ENCODE measurements at places on chromosomes 7 and 10.

DNA sequence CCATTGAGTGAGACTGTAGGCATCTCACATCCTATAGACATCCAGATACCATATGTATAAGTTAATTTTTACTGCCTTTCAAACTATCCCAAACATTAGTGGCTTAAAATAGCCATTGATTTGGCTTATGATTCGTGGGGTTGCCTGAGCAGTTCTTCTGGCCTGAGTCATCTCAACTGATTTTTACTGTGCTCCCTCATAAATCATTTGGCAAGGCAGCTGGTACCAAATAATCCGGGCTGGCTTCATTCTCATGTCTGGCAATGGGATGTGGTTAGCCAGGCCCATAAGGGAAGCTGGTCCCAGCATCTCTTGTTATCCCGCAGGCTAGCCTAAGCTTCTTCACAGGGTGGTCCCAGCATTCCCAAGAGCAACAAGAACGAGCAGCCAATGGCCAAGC is 6.7 kb upstream of the LRGUK start:
- DNase-seq = no peak

- DNase-seq = peak; percentile 95
These were observed 40.6 kb downstream of the MICALL2 start for GRCh38 chr7:1418505-1419309.

- DNase-seq = peak; percentile 27
These were observed 597 bp downstream of the ZNF277 start for GRCh38 chr7:112206991-112207592.

GRCh38 chr10:104947314-104947713 is 306.2 kb downstream of the SORCS3 start:
- DNase-seq = no peak

DNA sequence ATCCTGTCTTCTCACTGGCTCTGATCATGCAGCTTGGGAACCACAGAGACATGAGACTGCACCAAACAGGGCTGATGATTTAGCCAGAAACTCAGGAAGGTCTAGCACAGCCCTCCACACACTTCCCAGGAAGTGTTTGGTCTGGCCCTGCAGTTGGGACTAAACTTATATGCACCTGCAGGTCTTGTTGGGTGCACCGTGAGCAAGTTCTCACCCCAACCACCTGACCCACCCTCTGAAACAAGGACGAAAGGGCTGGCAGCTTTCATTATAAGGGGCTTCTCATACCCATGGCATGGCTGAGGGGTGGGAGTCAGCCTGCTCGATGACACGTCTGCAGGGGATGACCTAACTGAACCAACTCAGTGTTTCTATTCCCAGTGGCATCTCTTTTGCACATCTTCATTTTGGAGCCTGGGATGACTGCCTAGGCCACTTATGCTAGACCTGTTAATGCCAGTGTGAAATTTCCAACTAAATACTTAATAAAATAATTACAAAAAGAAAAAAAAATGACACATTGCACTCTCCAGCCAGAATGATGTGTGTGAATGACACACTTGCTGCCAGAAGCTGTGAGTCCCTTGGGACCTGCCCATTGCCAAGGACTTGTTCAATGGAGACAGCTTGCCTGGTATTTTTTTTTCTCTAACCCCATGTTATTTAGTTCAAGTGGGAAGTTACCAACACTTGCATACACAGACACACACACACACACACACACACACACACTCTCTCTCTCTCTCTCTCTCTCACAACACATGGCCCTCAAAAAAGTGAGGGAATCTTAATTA is 102.6 kb downstream of the NEURL1 start:
- no peak for DNase-seq

DNA sequence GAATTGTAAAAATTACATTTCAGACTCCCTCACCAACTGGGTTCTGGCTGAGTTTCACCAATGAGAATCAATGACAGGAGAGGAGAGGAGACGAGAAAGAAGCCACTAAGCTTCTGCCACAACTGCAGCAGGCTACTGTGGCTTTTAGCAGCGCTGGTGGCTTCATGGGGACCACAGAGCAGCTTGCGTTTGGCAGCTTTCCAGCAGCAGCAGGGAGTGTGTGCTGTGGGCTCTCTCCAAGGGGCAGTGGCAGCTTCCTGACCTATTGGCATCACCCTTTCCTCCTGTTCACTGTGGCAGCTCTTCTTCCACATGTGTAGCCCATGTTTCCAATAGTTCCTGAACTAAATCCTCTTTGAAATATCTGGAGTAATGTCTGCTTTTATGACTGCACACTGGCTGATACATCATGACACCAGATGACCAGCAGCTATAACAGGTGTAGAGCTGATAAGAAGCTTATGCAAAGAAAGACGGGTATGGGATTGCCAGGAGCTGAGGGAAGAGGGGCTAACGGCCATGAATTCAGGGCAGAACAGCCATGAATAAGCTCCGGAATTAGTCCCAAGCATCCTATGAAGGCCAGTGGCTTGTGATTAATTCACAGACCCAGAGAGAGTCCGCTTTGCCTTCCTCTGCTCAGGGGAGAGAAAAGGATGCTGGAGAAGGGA is 46.8 kb downstream of the KCNH2 start:
- peak; percentile 68 for DNase-seq

DNA sequence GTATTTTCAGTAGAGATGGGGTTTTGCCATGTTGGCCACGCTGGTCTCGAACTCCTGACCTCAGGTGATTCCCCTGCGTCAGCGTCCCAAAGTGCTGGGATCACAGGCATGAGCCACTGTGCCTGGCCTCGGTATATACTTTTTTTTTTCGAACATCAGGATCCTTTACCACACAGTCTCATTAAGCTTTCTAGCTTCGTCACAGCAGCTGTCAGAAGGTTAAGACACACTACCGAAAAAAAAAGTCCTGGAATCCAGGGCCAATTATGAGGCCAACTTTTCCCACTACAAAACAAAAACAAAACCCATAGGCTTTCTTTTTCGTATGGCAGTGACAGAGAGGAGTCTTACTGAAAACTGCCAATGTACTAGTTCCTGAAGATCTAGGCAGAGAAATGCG is 30.7 kb downstream of the ZC3HC1 start:
- DNase-seq = no peak

GRCh38 chr7:78039790-78040776 is 241.5 kb downstream of the PHTF2 start:
- peak; percentile 81 for DNase-seq

GRCh38 chr7:45174966-45175765 is 17.6 kb downstream of the RAMP3 start:
- DNase-seq = no peak

DNA sequence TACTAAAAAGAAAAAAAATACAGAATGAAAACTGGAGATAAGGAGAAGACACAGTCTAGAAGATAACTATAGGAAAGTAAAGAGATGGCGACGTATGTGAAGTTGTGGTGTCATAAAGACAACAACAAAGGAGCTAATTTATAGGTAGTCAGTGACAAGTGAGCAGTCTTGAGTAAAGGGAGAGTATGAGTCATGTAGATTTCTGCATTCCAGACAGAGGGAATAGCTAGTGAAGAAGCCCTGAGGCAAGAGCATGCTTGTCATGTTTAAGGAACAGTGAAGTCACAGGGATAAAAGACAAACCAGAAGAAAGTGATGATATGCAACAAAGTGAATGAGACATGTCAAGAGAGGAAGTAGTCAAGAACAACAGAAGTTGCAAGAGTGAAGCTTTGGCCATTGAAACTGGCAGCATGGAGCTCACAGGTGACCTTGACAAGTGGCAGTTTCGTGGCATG is 2.3 kb upstream of the MIOS start:
- DNase-seq = no peak

GRCh38 chr7:27180431-27181420 is 4.3 kb downstream of the HOXA11 start:
- DNase-seq = no peak

- DNase-seq = no peak
These were observed 52.1 kb downstream of the PRF1 start for GRCh38 chr10:70550459-70550858.

DNA sequence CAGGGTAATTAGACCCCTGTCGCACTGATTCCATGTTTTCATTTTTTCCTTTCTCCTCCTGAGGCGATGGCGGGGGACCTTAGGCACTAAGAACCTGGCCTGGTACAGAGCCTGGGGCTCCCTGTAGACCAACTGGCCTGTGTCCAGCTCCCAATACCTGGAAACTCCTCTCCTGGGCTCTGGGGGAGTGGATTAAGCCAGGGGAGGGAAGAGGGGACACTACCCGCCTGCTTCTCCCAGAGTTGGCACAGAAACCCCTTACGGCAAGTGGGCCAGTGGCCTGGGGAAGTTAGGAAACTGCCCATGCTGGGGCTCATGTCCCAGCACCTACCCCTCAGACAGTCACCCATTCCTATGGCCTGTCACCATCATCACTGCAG is 121.6 kb downstream of the GRID1 start:
- DNase-seq = no peak

- DNase-seq = no peak
These were observed 412 bp downstream of the PIP4K2A start for GRCh38 chr10:22713853-22714478.

DNA sequence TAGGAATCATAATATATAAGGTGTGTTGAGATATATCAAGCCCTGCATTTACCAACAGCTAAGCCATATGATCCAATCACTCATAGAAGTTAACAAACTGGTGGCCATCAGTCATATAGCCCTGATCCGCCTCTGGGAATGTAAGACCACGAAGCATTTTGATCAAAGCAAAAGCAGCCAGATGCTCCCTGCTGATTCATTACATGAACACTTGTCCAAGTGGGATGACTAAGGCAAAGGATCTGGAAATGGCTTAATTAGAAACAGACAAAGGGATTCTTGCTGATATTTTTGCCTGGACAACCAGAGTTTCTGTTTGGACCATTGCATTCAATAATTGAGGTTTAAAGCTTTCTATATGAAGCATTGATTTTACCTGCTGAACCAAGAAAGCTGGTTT is 535.5 kb downstream of the GPAM start:
- no peak for DNase-seq

Measured in K562 (cell line).